ENCODE measurements at places on chromosomes 2 and 18. TPM values are rescaled to one million over a fixed set of nuclear protein-coding genes. Genes with fewer than 3 reads are reported as not detected.

EVA1A gene
- total RNA-seq, result 10.8 TPM

PROC gene
- total RNA-seq, result 5.8 TPM

TIGD1 gene
- 12.7 TPM for total RNA-seq

MGAT4A gene
- total RNA-seq, result 12.2 TPM

AQP12A gene
- not detected for total RNA-seq

GNLY gene
- total RNA-seq, result not detected

PCARE gene
- not detected for total RNA-seq

HNMT gene
- total RNA-seq, result 16.6 TPM
